Activated T-cell treated with anti-CD3 and anti-CD28 coated beads, Interleukin-2, amount 50 U/mL, for 72 hours (primary cell): ENCODE measurements at places on chromosomes 6 and 20. TPM values are rescaled to one million over a fixed set of nuclear protein-coding genes. Genes with fewer than 3 reads are reported as not detected.
A peak's percentile ranks its signal among the peaks of the same experiment; 100 is the strongest.

- peak; percentile 38 for DNase-seq
Measured at GRCh38 chr6:142822842-142823241, 122.1 kb downstream of the HIVEP2 start.

CENPW gene
- 44.9 TPM for total RNA-seq

- DNase-seq = no peak
Measured at GRCh38 chr6:4316867-4317400, 181.6 kb upstream of the ECI2 start.

MCHR2 gene
- total RNA-seq = not detected

- DNase-seq = no peak
Measured at GRCh38 chr6:82017288-82017687, 230.3 kb downstream of the IBTK start.
